ENCODE measurements at places on chromosomes 12 and 14.
A peak's percentile ranks its signal among the peaks of the same experiment; 100 is the strongest.

DNA sequence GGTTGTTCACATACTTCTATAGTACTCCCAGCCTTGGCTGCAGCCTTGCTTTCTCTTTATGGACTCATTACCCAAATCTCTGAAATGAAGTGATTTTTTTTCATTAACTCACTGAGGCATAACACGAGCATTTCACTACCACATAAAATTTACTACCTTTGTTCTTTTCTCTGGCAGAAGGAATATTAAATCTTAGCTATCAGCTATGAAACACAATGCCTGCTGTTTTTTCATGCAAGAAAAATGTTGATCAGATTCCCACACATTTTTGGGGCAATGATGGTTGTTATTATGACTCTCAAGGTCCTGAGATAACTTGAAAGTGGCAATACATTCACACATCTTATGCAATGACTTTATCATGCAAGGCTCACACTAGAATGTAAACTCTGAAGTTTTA is 225.3 kb upstream of the ATP2B1 start:
- no peak overlapping the region for H3K4me3 ChIP-seq
- H3K27ac ChIP-seq, result no peak overlapping the region
- no peak for DNase-seq
- no peaks in the 10 kb centered on the region for H3K36me3 ChIP-seq

- H3K27me3 ChIP-seq, result no peaks in the 10 kb centered on the region
- no peak overlapping the region for H3K27ac ChIP-seq
- no peaks in the 10 kb centered on the region for H3K36me3 ChIP-seq
- H3K4me1 ChIP-seq, result no peaks in the 10 kb centered on the region
- no peak overlapping the region for H3K4me3 ChIP-seq
- no peak for DNase-seq
Measured at GRCh38 chr14:65872536-65872935, 460.0 kb downstream of the FUT8 start.

- H3K27me3 ChIP-seq, result no peaks in the 10 kb centered on the region
- no peak overlapping the region for H3K4me3 ChIP-seq
- no peaks in the 10 kb centered on the region for H3K4me1 ChIP-seq
- DNase-seq, result no peak
Measured at GRCh38 chr14:62064751-62065323, 302.6 kb downstream of the SNAPC1 start.

DNA sequence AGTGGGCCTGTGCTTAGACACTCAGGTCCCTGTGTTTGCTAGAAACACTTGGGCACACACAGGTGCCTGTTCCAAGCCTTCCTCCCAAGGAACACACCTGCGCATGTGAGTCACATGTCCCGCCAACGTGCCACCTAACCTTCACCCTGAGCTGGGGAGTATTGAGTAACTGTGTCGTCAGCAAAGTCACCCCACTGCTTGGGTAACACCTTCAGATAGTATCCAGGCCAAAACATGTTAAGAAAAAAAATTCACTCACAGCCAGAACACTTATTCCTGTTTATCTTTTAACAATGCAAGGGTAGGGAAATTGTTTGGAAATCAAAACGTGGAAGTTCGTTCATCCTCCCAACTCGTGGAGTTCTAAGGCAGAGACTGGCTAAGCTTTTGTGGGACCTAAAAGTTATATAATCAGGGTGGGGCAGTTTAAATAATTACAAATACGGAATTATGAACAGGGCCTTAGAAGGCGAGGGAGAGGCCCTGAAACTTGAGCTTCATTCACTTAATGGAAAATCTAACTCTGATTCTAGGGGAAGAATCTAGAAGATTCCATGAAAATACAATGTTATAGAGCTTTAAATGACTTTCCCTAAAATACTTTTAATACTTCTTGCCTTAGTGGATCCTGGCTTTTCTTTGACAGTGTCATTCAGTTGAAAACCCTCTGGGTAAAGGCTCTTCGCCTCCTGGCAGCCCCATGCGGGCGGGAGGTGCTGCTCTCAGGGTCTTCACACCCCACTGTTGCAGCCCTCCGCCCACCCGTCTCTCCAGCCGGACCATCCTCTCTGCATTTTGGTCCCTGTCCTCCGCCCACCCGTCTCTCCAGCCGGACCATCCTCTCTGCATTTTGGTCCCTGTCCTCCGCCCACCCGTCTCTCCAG is 30.3 kb upstream of the ADIPOR2 start:
- no peak for DNase-seq
- no peak overlapping the region for H3K27ac ChIP-seq
- H3K27me3 ChIP-seq, result peaks cover 53% of the 10 kb centered on the region
- peak overlapping the region; percentile 34 for H3K4me3 ChIP-seq
- no peaks in the 10 kb centered on the region for H3K4me1 ChIP-seq
- H3K36me3 ChIP-seq, result no peaks in the 10 kb centered on the region

- no peak overlapping the region for H3K4me3 ChIP-seq
- H3K27ac ChIP-seq, result no peak overlapping the region
- H3K27me3 ChIP-seq, result peaks cover 3% of the 10 kb centered on the region
- no peak for DNase-seq
Measured at GRCh38 chr12:115426732-115427131, 742.8 kb upstream of the TBX3 start.

DNA sequence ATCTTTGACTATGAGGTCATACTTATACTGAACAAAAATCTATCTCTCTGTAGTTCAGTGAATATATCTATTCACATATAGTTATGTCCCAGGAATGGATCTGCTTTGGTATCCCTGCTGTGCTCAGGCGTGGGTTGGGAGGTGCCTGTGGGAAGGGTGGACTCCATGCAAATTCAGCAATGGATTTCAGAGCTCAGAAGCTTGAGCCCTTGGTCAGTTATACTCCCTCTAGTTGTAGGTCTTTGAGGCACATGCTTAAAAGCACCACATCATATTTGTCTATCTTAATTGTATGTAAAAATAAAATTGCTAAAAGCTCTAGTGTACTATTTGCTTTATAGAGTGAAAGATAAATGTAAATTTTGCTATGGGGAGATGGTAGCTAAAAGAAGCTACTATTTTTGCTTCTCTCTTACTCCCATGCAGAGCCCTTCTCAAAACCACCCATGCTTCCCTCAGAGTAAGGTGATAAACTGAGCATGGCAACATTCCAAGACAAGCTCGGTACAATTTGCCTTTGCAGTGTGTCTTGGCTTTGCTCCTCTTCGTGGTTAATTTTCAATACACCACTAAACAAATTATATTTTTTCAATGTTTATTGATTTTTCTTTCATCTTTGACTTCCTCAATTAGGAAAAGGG is 54.9 kb downstream of the SLC16A7 start:
- H3K4me1 ChIP-seq, result no peaks in the 10 kb centered on the region
- H3K27ac ChIP-seq, result no peak overlapping the region
- no peak overlapping the region for H3K4me3 ChIP-seq
- no peak for DNase-seq
- H3K27me3 ChIP-seq, result no peaks in the 10 kb centered on the region
- no peaks in the 10 kb centered on the region for H3K36me3 ChIP-seq

DNA sequence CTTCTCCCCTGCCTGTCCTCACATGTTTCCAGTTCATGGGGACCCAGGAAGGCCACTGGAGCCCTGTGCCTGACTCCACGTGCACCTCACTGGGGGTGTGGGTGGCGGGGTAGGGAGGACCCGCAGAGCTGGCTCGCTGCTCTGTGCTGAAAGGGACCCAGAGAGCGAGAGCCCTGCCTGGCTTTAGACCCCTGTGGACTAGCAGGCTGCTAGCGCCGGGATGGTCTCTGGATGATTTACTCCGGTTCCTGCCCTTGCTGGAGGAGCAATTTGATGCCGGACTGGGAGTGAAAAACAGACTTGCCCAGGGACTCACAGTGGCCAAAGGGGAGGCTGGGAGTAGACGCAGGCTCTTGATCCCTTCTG is 49.0 kb downstream of the NTF3 start:
- H3K36me3 ChIP-seq, result no peaks in the 10 kb centered on the region
- H3K4me1 ChIP-seq, result peaks cover 42% of the 10 kb centered on the region
- peak overlapping the region; percentile 91 for H3K27ac ChIP-seq
- no peaks in the 10 kb centered on the region for H3K27me3 ChIP-seq

GRCh38 chr12:80187660-80188090 is 88.3 kb downstream of the OTOGL start:
- DNase-seq, result no peak
- no peaks in the 10 kb centered on the region for H3K27me3 ChIP-seq
- no peak overlapping the region for H3K4me3 ChIP-seq
- no peaks in the 10 kb centered on the region for H3K4me1 ChIP-seq

GRCh38 chr14:95765051-95765450 is 51.1 kb upstream of the TCL1A start:
- no peaks in the 10 kb centered on the region for H3K36me3 ChIP-seq
- peaks cover 13% of the 10 kb centered on the region for H3K4me1 ChIP-seq
- no peak overlapping the region for H3K4me3 ChIP-seq
- no peak overlapping the region for H3K27ac ChIP-seq
- peaks cover 14% of the 10 kb centered on the region for H3K27me3 ChIP-seq

GRCh38 chr14:49641697-49642129 is 6.7 kb upstream of the DNAAF2 start:
- H3K27ac ChIP-seq, result peak overlapping the region; percentile 56
- no peaks in the 10 kb centered on the region for H3K27me3 ChIP-seq
- no peak for DNase-seq

GRCh38 chr14:82798276-82798675 is 1264.6 kb upstream of the SEL1L start:
- H3K27ac ChIP-seq, result no peak overlapping the region
- no peak overlapping the region for H3K4me3 ChIP-seq

GRCh38 chr14:54146601-54147000 is 190.0 kb upstream of the BMP4 start:
- DNase-seq, result no peak
- H3K27me3 ChIP-seq, result no peaks in the 10 kb centered on the region
- H3K4me3 ChIP-seq, result no peak overlapping the region
- no peaks in the 10 kb centered on the region for H3K4me1 ChIP-seq

GRCh38 chr12:89525305-89525823 is 483 bp downstream of the POC1B start:
- peak; percentile 73 for DNase-seq
- no peaks in the 10 kb centered on the region for H3K27me3 ChIP-seq
- H3K27ac ChIP-seq, result no peak overlapping the region
- no peaks in the 10 kb centered on the region for H3K4me1 ChIP-seq
- peak overlapping the region; percentile 93 for H3K4me3 ChIP-seq
- H3K36me3 ChIP-seq, result no peaks in the 10 kb centered on the region

GRCh38 chr12:11623382-11623781 is 26.1 kb upstream of the ETV6 start:
- H3K27me3 ChIP-seq, result no peaks in the 10 kb centered on the region
- H3K4me3 ChIP-seq, result no peak overlapping the region
- peaks cover 7% of the 10 kb centered on the region for H3K4me1 ChIP-seq

GRCh38 chr12:42483521-42483790 is 106.1 kb downstream of the PRICKLE1 start:
- no peak overlapping the region for H3K27ac ChIP-seq
- peaks cover 33% of the 10 kb centered on the region for H3K27me3 ChIP-seq
- no peak for DNase-seq
- peaks cover 50% of the 10 kb centered on the region for H3K4me1 ChIP-seq

DNA sequence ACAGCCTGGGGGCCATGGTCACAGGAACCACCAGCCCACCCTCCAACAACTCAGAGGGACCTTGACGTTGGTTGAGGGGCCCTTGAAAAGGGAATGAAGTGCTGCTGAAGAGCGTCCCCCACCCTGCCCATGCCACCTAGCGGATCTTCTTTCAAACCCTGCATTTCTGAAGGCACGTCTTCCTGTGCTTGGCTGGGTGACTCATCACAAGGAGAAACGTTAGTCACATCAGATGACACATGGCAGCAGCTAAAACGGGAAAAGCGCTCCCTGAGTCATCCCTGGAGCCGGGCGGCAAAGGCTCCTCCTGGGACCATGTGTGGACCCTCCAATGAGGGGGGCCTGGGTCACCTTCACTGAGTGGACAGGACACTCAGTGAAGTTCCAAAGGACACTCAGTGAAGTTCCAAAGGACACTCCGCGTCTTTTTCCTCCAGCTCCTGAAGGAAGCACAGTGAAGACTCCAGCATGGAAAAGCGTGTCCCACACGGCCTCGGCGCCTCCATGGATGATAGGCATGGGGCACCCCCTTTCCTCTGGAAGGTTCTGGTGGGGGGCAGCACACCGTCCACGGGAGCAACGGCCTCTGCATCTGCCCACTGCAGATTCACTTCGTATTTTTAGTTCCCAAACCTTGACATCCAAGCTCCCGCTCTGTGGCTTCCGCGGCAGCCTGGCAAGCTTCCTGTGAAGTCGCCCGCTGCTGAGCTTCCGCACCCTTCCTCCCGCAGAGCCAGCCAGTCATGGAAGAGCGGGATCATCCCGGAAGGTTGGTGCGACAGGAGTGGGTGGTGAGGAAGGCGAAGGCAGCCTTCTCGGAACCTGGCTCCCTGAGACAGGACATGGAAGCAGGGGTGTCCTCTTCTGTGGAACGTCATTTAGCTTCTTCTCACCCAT is 383.4 kb downstream of the VRK1 start:
- no peaks in the 10 kb centered on the region for H3K27me3 ChIP-seq
- no peak overlapping the region for H3K27ac ChIP-seq
- no peaks in the 10 kb centered on the region for H3K4me1 ChIP-seq
- H3K36me3 ChIP-seq, result no peaks in the 10 kb centered on the region

DNA sequence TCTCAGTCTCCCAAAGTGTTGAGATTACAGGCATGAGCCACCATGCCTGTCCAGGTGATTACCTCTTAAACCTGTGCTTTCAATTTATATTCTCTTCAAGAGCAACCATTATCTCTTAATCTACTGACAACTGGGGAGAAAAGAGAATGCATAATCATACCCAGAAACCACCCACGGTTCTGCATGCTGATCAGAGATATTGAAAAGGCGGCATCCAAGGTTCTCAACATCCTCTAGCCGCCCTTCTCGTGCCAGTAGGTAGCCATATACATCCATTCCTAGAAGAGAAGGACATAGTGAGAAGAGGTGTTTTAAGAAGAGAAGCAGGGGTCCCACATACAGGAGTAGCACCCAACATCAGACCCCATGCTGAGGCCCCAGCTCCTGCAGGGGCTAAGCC is 20.8 kb downstream of the ANAPC7 start:
- H3K36me3 ChIP-seq, result peaks cover 22% of the 10 kb centered on the region
- DNase-seq, result no peak
- H3K4me1 ChIP-seq, result no peaks in the 10 kb centered on the region
- H3K4me3 ChIP-seq, result no peak overlapping the region
- no peak overlapping the region for H3K27ac ChIP-seq
- no peaks in the 10 kb centered on the region for H3K27me3 ChIP-seq

DNA sequence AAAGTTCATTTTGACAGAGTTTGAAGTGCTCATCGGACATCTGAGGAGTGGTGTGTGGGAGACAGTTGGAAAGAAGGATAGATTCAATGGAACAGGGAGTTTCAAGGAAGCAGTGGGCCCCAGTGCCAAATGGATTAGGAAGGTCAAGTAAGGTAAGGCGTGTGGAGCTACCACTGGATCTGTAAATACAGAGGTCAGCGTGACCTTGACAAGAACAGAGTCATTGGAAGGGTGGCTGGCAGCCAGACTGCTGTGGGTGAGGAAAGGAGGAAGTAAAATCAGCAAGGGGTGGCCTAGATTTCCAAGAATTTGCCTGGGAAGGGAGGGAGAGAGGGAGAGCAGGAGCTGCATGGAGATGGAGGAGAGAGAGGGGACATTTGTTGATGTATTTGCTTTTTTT is 68.2 kb upstream of the IGF1 start:
- no peak overlapping the region for H3K4me3 ChIP-seq
- H3K36me3 ChIP-seq, result no peaks in the 10 kb centered on the region
- H3K27ac ChIP-seq, result no peak overlapping the region
- peaks cover 11% of the 10 kb centered on the region for H3K4me1 ChIP-seq

- H3K27me3 ChIP-seq, result no peaks in the 10 kb centered on the region
- H3K4me3 ChIP-seq, result no peak overlapping the region
- DNase-seq, result no peak
- no peaks in the 10 kb centered on the region for H3K36me3 ChIP-seq
- peaks cover 7% of the 10 kb centered on the region for H3K4me1 ChIP-seq
Measured at GRCh38 chr14:101354726-101355125, 206.6 kb upstream of the DIO3 start.

GRCh38 chr14:102935756-102936155 is 13.3 kb downstream of the AMN start:
- no peak overlapping the region for H3K27ac ChIP-seq
- DNase-seq, result no peak
- no peaks in the 10 kb centered on the region for H3K4me1 ChIP-seq
- no peak overlapping the region for H3K4me3 ChIP-seq

Data from neural progenitor cell (in vitro differentiated cells).